Smooth muscle cell of the brain vasculature (primary cell): ENCODE measurements at places on chromosomes 11 and 22.

GRCh38 chr22:37627545-37627944 is 11.9 kb upstream of the SH3BP1 start:
- DNase-seq = no peak

- DNase-seq = no peak
Measured at GRCh38 chr22:49561338-49561737, 266.3 kb downstream of the BRD1 start.

DNA sequence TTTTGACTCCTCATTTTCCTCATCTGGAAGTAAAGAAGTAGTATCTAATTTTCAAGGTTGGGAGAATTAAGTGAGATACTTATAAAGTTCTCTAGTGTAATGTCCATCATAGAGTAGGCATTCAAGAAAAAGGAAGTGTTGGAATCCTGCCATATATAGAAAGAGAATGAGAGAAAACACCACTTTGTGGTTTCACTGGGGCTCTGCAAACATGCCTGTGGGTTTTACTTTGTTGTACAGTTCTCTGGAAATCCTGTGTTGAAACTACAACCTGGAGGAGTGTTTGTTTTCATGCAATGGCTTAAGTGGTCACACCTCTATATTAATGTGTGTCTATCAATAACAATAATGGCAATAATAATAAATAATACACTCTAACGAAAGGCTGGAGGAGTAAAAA is 741.7 kb downstream of the NELL1 start:
- no peak for DNase-seq

GRCh38 chr11:22317656-22318055 is 20.5 kb upstream of the SLC17A6 start:
- no peak for DNase-seq

GRCh38 chr22:47548953-47549740 is 786.7 kb downstream of the TBC1D22A start:
- no peak for DNase-seq
